ENCODE measurements at places on chromosomes 13 and 19. TPM values are rescaled to one million over a fixed set of nuclear protein-coding genes. Genes with fewer than 3 reads are reported as not detected.
A peak's percentile ranks its signal among the peaks of the same experiment; 100 is the strongest.

GRCh38 chr19:9309974-9310446 lies 372 bp upstream of the ZNF699 start:
- no peak for DNase-seq

GRCh38 chr13:48994706-48995105 lies 19.0 kb downstream of the FNDC3A start:
- peak; percentile 21 for DNase-seq

DNA sequence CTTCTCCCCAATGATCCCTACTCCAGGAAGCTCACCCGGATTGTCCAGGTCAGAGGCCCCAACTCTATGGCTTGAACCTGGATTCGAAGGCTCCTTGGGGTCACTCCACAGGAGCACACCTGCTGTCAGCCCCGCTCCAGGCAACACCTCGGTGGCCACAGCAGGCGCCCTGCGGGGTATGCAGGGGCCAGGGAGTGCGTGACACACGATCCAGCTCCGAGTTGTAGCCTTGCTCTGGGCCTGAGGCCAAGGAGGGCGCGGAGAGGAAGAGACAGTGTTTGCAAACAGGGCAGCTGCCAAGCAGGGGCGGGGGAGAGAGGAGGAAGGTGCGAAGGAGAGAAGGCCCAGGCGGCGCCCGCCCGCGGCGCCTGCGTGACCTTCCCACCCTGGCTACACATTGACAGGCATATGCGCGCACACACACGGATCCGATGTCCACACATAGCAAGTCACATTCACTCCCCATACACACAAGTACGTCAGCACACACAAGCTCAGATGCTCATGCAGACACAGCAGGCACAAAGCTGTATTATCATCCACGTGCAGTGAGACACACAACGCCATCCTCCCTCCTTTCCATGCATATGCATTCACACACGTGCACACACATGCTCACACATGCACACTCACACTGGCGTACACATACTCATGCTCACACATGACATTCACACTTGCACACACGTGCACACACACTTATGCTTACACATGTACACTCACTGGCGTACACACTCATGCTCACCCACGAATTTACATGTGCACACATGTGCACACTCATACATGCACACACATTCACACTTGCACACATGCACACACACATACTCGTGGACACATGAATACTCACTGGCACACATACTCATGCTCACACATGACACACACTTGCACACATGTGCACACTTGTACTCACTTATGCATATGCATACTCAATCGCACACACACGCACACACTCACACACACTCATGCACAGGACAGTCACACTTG lies 10.4 kb downstream of the SBK2 start:
- DNase-seq = peak; percentile 36

- DNase-seq = no peak
Measured at GRCh38 chr19:16726916-16727315, 7.3 kb downstream of the NWD1 start.

DNA sequence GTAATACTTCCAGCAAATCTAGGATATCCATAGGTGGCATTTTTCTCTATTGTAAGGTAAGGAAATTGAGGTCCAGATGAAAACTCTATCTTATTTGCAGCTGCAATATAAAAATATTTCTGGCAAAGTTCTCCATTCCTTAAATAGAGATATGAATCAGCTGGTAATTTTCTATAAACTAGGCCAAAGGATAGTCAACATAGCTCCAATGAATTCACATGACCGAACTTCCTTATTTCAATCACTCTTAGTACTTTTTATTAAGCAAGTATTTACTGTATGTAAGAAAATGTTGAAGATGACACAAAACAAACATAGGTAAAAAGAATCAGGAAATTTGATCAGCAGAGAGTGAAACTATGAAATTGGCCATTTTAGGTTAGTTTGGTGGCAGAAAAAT lies 13.0 kb upstream of the LCP1 start:
- no peak for DNase-seq

DNA sequence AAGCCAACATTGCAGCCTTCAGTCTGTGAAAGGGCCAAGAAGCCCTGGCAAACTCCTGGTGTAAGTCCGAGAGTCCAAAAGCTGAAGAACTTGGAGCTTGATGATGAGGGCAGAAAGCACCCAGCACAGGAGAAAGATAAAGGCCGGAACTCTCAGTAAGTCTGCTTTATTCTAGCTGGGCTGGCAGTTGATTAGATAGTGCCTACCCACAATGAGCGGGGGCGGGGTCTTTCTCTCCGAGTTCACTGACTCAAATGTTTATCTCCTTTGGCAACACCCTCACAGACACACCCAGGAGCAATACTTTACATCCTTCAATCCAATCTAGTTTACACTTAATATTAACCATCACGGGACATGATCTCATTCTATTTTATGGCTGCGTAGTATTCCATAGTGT lies 1317.1 kb downstream of the SLITRK1 start:
- DNase-seq = no peak

DNA sequence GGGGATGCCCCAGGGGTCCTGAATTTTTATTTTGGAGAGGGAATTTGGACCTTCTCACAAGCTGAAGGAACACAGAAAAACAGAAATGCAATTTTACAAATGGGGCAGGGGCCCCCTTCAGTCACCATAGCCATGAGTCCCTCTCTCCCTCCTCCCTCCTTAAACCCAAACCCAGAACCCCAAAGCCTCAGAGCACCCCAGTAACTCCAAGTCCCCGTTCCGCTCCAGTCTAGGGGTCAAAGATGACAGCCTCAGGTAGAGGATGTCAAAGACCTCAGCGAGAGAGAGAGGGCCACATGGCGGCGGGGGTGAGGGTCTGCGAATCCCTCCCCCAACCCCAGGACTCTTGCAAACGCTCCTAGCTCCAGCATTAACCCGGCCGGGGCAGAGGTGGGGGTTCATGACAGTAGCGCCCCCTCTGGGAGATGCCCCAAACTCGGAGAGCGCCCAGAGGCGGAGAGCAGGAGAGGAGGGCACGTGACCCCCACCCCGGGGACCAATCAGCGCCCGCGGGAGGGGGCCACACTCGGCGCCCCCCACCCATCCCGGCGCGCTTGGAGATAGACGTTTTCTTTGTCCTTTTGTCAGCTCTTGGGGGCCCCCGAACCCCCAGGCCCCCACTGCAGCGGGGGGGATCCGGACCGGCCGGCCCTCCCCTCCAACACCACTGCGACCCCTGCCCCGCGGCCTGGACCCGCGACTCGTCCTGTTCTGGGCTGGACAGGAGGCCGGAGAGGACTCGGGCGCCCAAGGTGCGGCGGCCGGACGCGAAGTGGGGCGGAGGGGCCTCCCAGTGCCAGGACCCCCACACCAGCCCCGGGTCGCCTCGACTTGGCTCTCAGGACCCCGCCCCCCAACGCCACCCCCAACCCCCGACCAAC lies 20.8 kb upstream of the SEMA6B start:
- DNase-seq = no peak

- no peak for DNase-seq
Measured at GRCh38 chr13:101868585-101869469, 416.4 kb downstream of the ITGBL1 start.

- DNase-seq = no peak
Measured at GRCh38 chr13:57846600-57847173, 215.1 kb downstream of the PCDH17 start.

GRCh38 chr13:61162106-61162505 lies 253.5 kb downstream of the PCDH20 start:
- no peak for DNase-seq

- DNase-seq = no peak
Measured at GRCh38 chr19:1663852-1664251, 11.4 kb upstream of the TCF3 start.

DNA sequence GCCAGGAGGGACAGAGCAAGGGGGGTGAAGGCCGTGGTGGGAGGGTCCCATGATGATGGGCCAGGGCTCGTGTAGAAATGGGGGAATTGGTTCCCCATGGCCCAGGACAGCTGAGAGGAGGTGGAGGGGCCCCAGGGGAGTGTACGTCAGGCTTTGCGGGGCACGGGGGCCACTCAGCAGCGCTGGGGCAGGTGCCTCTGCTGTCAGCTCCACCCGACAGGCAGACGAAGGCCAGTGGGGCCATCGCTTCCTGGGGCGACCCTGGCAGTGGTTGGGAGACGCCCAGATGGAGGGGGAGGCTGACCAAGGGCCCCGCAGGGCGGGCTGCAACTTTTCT lies 1.9 kb upstream of the TEKTIP1 start:
- no peak for DNase-seq

- DNase-seq = peak; percentile 90
Measured at GRCh38 chr13:111031531-111031961, 83.6 kb upstream of the ARHGEF7 start.

DNA sequence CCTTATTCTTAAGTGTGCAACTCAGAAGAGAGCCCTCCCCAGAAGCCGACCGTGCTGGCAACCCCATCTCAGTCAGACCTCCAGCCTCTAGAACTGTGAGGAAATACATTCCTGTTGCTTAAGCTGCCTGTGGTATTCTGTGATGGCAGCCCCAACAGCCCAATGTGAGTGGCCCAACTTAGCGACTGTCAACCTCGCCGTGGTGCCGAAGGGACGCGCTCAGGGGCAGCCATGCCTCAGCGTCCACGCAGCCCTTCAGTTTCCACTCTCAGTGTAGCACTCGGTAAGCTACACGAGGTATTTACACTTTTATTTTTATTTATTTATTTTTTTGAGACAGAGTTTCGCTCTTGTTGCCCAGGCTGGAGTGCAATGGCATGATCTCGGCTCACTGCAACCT lies 18.4 kb downstream of the PROZ start:
- DNase-seq = no peak

GRCh38 chr13:35987572-35988513 lies 143.3 kb downstream of the DCLK1 start:
- DNase-seq = no peak

DNA sequence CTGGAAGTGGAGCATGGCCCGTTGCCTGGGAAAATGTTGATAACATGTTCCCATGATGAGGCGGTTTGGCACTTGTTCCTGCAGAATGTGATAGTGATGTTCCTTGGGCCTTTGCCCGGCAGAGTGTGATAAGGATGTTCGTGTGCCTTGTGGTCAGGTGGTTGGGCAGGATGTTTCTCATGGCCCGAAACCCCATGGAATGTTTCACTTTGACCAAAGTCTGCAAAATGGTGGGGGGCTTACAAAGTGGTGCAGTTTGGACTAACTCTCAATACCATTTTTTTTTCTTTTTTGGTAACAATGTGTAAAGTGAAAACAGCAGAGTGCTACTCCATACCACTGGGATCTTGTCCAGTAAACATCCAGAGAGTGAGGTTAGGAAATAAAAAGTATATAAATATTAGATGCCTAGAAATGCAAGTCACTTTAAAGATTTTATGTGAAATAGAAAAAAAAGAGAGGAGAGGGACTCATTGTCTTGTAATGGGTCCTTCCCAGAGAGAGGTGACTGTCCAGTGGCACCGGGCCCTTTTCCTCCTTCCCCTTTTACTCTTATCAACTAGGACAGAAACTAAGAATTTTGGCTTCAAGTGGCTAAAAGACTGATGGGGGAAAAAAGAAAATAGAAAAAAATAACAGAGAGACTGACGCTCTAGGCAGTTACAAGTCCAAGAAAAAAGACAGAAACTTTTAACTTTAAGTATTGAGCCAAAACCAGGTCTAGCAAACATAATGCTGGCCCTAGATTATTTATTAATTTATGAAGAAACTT lies 5.7 kb downstream of the FPR3 start:
- no peak for DNase-seq

The KCTD4 gene
- 0.07 TPM for total RNA-seq

The ANGPTL4 gene
- not detected for total RNA-seq

The ACP5 gene
- total RNA-seq = 2.4 TPM
